ENCODE measurements at places on chromosomes 5 and 9.

DNA sequence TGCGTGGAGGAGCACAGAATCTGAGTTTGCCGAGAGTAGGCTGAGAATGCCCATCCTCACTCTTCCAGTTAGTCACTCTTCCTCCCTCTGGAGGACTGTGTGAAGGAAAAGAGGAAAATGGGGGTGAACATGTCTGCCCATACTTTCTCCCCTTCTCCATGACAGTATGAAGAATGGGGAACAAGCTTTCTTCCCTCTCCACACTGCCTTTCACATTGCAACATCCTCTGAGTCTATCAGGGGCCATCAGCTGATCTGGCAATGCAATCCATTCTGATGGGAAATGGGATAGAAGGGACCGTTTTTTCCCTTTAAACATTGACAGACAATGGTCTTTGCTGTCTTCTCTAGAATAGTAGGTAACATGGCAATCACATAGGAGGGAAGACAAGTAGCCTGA is 56.8 kb downstream of the UGCG start:
- no peak for DNase-seq

DNA sequence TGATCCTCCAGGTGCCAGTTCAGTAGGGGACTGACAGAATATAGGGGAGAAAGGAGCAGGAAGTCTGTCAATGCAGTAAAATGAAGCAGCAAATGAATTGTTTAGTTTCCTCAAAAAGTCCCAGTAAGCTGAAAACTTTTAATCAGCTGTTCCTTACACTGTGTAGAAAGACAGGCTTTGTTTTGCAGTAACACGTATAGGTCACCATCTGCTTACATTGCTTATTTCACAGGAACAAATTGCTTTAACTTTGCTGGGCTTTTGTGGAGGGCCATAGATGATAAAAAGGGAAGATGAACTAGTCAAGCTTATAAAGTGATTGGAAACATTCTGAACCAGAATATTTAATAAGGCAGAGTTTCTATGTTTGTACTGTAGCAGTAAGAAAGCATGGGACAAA is 331.3 kb upstream of the RFX3 start:
- DNase-seq = no peak

DNA sequence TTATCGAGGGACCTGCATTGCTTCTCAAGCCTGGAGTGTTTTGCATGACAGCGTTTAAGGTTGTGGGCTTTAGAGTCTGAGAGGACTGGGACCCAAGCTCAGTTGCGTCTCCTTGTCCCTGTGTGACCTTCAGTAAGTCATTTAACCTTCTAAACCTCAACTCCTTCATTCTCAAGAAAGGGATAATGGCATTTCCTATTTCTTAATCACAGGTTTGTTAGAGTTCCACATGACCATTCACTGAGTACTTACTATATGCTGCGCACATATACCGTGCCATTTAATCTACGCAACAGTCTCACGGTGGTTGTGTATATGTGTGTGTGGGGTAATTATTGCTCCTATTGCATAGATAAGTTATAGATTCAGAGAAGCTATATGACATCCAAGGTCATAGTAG is 76.3 kb downstream of the MACROH2A1 start:
- DNase-seq = no peak

GRCh38 chr9:124260769-124261603 is 3.2 kb downstream of the NEK6 start:
- DNase-seq = peak; percentile 76

- no peak for DNase-seq
Observed at GRCh38 chr9:132626285-132626684, 43.5 kb downstream of the DDX31 start.

DNA sequence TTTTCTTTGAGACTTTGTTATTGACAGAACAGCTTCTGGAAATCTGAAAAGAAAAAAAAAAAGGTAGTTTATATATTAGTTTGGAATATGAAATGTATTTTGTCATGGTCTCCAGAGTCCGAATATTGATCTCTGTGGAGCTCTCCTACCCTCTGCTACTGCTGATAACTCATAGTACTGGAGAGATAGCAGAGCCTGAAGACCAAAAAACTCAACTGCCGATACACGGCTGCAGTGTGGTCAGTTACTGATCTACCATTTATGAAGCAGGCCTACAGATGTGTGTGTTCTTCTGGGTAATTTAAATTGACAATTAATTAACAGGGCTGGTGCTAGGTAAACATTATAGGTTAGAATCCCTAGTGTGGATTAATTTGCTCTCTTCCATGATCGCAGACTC is 3.8 kb upstream of the FAM120A start:
- no peak for DNase-seq

DNA sequence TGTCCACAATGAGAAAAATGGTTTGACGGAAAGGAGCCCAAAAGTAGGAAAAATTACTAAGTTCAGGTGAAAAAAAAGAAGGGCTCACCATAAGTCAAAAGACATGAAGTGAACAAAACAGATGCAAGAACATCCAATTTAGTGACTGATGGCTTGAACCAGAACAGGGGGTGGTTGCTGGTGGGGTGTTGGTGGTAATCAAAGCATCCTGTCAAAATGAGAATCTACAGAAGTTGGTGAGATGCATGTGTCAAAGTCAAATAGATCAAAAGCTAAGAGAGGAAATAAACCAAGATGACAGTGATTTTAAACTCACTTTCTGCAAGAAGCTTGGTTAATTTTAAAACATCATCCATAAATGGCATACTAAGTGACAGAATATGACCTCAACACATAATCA is 117.4 kb downstream of the MLLT3 start:
- DNase-seq = no peak

DNA sequence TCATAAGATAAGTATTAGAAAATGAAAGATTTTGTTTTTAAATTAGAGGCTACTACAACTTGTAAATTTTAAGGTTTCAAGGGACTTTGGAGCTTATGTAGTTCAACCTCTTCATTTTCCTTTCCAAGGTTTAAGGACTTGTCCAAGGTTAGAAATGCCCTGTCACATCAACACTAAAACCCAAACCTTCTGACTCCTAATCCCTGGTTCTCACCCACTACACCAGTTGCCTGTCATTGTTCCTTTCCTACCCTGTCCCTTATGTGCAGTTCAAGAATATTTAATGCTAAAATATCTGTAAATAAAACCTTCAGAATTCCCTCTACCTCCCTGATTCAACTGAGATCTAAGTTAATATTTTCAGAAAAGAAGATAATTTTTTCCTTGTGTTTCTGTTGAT is 206.4 kb downstream of the NFIB start:
- no peak for DNase-seq

DNA sequence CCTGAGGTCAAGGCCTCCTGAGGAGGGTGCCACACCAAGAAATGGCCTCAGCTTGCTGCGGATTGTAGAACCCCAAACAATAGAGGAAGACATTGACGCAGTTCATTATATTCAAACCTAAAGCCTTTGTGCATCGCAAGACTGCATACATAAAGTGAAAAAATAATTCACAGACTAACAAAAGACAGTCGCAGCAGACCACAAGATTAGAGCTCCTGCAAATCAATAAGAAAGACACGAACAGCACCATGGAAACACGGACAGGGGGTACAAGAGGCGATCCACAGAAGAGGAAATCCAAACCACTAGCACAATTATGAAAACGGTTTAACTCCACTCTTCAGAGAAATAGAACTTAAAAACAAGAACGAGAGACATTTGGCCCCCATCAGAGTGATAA is 10.0 kb upstream of the TCOF1 start:
- DNase-seq = no peak

DNA sequence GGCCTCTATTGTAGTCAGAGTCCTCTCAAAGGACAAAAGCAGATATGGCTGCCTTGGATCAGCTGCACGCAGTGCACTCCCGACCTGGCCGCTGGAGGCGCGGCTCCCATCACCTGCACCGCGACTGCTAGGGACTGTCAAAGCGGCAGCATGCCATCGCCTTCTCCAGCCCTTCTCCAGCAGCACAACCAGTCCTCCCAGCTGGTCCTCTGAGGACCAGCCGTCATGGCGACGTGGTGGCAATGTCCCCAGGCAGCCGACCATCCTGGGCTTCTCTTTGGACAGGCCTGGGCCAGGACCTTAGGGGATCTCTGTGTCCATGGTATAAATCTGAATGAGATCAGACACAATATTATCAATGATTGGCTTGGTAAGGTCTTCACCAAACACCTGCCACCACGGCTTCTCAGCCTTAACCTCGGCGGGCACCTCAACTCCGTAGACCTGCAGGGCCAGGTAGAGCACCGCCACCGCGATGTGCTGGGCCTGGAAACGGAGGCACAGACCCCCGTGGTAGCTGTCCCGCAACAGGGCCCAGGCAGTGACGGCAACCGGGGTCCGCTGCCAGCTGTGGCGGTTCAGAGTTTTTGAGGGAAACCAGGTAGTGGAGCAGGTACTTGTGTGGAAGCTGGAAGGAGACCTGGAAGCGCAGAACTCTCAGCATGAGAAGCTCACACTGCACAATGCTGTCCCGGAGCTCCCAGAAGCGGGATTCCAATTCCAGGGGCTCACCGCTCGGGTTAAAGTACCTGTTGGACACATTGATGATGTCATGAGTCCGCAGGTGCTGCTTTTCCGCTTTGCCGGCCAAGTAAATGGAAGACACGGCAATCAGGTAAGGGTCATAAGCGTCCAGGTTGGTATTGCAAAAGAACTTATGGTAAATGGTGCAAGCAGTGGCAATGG is 8.5 kb downstream of the DUSP1 start:
- DNase-seq = no peak

DNA sequence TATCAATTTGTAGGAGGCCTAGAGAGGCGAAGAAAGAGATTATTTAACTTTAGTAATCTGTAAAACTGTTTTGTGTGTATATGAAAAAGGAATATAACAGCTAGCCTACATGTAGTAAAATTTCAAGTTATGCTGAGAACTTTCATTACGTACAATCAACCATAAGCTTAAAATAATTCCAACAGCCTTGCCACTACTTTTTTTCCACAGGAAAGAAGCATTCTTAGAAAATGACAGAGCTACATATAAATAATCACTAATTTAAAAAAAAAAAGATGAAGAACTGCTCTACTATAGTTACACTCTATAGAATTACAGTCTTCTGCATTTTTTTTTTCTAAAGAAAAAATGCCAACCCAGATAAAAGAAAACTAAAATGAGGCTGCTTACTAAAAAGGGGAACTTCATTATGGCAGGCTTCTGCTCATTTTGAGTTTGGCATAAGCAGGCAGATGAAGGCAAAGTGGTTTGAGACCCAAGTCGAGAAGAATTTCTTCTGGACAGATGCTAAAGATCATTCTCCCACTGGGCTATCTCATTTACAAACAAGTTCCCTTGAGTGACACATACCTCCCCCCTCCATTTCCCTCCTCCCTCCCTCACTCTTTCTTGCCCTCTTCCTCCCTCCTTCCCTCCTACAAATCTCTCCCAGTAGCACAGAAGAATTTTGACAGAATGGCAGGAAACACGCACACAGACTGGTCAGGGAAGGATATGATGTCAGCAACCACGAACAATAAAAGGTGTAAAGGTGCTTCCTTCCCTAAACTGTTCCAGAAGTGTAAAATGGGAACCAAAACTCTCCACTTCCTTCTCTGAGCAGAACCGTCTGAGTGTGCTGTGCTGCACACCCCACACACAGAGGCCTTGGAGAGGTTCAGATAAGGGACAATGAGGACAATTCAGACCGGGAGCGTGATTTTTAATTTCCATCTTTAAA is 56.1 kb downstream of the MEF2C start:
- DNase-seq = peak; percentile 36

DNA sequence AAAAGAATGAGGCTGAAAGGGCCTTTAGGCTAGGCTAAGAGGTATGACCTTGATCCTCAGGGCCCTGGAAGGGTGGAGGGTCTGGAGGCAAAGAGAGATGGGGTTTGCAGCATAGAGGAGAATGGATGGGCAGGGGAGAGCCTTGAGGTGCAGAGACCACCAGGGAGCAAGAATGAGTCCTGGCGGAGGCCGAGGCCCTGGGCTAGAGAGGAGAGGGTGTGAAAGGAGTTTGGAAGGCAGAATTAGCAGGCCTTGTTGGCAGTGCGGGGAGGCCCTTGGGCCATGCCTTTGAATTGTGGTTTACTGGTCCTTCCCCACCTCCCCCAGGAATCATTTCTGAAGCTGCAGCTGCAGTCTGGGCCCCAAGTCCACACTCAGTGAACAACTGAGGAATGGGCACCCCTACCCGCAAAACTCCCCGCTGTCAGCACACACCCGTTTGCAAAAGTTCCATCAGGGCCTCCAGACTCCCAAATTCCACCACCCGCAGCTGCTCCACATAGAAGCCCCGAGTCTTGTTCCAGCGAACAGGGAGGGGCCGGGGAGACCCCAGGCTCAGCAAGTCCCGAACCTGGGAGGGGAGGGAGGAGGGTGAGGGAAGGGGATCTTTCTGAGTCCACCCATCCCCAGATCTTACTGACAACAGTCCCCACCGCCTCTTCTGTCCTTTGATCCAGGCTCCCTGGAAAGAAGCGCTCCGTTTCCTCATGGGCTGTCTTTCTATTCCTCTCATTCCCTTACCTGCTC is 2.1 kb downstream of the KIF12 start:
- no peak for DNase-seq

DNA sequence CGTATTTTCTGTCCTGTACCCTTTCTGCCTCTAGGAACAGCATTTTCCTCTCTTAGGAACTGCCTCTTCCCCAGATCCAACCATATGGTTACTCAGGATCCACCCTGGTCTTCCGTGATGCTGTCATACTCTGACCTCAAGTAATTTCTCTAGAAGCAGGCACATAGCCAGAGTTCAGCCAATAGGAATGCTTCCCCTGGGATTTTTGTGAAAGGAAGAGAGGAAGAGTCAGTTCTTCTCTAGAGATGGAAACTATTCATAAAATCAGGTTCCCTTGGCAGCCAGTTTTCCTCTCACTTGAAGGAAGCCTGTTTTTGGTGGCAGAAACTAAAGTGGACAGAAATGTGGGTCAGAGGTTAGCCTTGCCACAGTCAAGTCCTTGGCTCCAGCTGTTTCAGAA is 400.1 kb upstream of the PCSK5 start:
- no peak for DNase-seq

DNA sequence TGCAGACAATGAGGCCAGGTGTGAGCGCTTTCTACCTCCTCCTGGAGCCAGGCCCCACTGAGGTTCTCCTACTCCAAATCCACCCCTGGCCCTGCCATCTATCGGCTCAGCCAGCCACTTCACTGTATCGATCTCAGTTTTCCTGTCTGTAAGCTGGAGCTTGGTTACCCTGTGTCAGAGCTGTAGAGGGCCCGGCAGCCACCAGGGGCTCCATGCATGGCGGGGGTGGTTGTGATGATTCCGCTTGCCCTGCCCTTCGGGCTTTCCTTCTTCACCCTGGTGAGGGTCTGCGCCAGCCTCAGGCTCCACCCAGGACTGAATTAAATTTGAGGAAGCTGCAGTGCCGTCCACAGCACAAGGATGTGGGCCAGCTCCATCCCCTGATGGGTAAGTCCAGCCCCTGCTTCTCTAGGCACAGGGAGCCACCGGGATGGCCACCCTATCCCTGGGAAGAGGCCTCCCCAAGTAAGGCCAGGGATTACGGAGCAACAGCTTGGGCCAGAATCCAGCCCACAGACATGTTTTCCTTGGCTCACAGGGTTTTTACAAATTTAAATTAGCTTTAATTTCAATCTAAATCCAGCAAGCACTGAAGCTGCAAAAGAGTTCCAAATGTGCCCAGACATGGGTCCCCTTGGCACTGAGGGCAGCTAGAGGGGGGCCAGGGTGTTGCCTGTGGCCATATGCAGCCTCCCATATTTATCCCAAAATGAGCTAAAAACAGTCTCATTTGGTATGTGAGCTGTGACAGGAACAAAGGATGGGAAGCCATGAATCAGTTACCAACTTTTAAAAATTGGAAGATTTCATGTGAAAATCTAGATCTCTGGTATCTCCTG is 89.1 kb upstream of the FBXW11 start:
- DNase-seq = no peak

All from iris pigment epithelial cell (primary cell).